Brain (organoid and tissue), 16 donors: ENCODE measurements at places on chromosomes 3 and 15.

DNA sequence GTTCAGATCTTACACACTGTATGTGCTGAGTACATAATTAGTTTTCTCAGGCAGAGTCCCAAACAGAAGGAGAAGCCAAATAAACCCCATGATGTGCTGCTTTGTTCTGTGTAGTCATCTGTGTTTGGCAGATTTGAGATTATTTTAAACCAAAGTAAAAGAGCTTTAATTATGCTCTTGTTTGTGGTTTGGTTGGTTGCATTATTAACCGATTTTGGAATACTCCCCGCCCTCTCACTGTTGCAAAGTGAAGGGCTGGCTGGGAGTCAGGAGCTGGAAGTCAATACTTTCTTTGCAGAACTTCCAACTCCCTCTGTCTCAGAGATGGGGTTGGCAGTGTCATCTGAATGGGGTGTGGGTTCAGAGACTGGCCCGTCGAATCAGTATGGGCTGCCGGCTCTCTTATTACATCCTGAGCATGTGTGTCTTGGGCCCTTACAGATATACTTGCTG is 34.4 kb downstream of the SLCO3A1 start:
- DNase-seq = no peak

DNA sequence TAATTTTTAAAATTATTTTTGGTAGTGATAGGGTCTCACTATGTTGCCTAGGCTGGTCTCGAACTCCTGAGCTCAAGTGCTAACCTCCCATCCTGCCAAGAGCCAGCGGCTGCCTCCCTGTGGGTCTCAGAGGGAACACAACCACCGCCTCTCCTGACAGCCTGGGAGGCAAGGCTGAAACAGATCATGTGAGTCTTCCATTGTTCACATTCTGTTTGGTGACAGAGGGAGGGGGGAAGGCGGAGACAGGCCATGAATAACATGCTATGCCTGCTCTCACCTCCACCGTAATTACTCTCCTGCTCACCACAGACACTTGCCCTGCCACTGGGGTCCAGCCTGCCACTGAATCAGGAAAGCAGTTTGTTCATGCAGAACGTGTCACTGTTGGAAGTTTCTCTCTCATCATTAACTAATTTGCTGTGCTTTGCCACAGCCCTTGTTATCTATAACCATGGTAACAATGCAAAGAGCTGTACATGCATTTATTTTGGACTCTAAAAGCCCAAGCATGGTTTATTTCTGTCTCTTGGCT is 78.4 kb upstream of the RASGRF1 start:
- peak; percentile 78 for DNase-seq

DNA sequence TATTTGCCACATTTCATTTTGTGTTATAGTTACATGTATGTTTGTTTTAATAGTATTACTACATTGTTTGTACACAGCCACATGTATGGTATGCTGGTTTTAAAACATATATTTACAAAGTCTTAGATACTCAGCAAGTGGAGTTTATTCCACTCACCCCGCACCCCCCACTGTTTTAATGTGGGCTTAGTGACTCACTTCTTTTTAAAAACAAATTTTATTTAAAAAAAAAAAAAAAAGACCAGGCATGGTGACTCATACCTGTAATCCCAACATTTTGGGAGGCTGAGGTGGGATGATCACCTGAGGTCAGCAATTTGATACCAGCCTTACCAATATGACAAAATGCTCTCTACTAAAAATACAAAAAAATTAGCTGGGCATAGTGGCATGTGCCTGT is 26.9 kb upstream of the TJP1 start:
- no peak for DNase-seq

DNA sequence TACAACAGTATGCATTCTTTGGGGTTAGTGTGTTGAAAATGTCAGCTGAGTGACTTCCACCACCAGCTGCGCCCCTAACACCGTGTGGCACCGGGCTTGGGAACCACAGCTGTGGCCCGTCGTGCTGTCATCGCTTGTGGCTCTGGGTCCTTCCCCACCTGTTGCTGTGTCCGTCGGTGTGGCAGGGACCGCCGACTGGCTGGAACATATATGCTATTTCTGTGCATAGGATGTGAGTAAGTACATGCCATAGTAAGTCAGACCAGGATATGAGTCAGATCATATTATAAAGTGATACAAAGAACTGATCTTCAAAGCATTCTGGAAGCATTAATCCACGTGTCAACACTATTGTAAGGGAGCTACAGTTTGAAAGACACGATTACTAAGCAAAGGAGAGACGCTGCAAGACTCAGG is 31.9 kb downstream of the EHD4 start:
- DNase-seq = no peak

DNA sequence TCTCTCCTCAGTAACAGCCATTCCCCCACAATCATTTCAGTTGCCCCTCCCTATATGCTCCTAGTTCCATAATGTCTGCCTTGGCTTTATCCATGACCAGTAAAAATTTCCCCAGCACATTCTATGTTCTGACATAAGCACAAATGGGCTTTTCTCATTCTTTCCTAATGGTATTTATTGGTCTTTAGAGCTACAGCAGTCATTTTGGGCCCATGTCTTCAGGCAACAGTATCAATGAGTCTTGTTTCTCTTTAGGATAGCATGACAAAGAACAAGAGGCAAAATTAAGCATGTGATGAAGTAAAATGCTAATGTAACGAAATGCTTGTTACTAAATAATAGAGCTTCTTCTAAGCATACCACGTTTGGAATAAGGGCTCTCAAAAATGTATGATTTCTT is 8.2 kb downstream of the DPP8 start:
- DNase-seq = no peak

DNA sequence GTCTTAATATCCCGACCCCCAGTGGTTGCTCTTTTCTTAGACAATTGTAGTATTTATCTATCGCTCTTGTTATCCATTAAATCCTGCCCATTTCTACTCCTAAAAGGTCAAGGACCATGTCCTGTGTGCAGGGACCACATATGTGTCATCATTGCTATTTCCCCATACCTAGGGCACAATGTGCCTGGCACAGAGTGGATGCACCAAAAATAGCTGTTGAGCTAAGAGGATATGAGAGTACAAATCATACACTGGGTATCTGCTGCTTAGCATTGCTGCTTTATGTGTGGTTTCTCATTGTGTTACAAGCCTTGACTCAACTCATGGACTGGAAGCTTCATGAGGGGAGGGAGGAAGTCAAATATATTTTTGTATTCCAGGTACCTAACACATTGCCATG is 3.4 kb upstream of the MITF start:
- no peak for DNase-seq
